ENCODE measurements at places on chromosomes 3 and 15. TPM values are rescaled to one million over a fixed set of nuclear protein-coding genes. Genes with fewer than 3 reads are reported as not detected.
A peak's percentile ranks its signal among the peaks of the same experiment; 100 is the strongest.

The PRR20G gene
- total RNA-seq = not detected

GRCh38 chr3:52670621-52671521 lies 14.8 kb downstream of the PBRM1 start:
- peak; percentile 32 for DNase-seq

DNA sequence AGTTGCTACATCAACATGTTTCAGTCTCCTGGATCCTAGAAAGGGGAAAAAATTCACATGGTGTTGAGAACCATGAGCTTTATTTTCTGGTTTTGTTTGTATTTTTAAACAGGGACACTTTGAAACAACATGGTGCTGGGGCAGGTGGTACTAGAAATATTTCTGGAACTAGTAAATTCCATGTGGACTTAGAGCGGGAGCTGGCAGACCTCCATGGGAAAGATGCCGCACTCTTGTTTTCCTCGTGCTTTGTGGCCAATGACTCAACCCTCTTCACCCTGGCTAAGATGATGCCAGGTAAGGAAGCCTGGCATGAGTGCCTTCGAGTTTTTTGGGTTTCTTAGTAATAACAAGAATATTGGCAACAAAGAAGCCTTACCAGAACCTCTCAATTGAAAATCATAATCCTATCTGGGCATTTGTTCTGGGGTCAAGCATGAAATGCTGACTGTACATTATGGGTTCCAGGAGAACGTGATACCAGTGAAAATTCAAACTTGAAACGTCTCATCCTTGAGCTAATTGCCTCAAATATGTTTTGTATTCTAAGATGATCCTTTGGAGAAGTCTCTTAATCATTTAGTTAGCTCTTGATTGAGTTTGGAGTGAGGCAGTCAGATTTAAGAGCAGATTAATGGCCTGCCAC lies 7.9 kb downstream of the ALAS1 start:
- no peak for DNase-seq

GRCh38 chr3:194399874-194400411 lies 877 bp upstream of the GP5 start:
- DNase-seq = no peak

DNA sequence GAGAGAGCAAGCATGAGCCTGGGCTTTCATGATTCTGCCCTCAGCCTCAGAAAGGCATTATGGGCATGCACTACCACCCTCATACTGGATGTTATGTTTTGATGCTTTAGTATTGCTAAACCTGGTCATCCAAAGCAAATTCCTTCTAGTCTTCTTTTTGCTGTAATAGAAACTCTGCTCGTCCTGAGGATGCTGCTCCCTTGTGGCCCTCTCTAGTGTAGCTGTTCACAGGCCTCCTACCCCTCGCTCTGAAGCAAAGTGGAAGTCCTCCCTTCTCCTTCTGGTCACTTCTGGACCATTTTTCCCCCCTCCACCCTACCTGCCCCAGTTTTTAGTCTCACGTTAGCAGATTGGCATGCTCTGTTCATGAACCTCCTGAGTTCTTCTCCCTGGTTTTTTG lies 22.9 kb upstream of the CCNL1 start:
- no peak for DNase-seq
